ENCODE measurements at places on chromosomes 3 and 15.

- DNase-seq: no peak
Measured at GRCh38 chr3:27730774-27731659, 8.9 kb upstream of the EOMES start.

GRCh38 chr3:16912400-16913263, 27.9 kb downstream of the PLCL2 start:
- DNase-seq: no peak

DNA sequence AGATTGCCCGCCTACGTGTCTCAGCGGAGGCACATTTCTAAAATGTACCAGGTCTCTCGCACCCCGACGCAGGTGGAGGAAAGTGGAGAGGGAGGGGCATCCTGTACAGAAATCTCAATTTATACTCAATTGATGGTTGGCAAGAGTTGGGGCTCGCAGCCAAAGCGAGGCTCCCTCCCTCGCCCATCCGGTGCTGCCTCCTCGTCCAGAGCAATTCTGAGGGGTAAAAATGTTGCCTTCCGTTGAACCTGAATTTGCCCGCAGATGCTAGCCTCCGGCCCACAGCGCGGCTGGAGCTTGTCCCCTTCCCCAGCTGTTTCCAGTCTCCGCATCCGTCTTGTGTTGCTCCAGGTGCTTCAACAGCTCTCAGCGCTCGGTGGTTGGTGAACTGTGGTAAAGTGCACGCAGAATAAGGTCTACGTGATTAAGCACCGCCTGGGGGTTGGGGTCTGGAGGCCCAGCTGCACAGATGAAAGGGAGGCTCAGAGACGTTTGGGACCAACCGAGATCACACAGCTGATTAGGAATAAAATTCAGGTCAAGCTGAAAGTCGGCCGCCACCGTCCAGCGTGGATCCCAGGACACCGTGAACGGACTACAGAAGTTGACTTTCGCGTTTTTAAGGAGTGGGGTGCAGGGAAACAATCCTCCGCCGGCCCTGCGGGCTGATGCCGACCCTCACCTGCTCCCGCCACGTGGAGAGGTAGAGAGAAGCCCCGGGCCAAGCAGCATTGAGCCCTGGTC, 846 bp upstream of the POLG start:
- DNase-seq: no peak

DNA sequence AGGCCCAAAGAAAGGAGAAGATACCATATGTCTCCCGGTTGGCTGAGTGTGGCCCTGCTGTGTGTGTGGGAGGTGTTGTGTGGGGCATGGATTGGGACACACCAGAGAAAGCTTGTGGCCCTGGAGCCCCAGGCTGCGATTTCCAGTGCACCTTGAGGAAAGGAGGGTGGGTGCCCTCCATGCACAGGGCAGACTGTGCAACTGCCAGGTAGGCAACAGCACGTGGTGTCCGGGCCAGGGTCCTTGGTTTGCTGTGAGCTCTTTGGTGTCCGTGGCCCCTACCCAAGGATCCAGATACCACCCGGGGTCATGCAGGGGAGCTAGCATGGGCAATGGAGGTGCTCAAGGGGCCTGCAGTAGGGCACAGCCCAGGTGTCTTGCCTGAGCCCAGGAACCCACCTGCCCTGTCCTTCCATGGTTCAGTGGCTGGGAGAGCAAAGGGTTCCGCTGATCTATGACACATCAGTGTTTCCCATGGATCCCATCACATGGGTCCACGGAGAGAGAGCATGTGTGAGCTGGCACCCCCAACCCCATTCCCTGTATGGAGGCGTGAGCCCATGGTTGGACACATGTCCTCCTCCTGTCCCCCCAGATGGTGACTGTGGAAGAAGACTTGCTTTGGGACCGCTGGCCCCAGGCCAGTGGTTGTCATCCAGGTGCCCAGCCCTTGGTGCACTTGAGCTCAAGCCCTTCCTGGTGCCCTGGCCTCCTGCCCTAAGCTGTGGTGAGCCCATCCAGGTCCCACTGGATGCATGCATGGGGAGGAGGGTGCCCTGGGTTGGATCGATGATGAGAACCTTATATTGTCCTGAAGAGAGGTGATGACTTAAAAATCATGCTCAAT, 223.4 kb downstream of the SNRPN start:
- no peak for DNase-seq

GRCh38 chr15:85302271-85302670, 78.1 kb upstream of the AKAP13 start:
- no peak for DNase-seq

- DNase-seq: no peak
Measured at GRCh38 chr3:153192327-153192726, 30.3 kb downstream of the RAP2B start.

GRCh38 chr15:96293441-96293840, 37.1 kb upstream of the NR2F2 start:
- no peak for DNase-seq

DNA sequence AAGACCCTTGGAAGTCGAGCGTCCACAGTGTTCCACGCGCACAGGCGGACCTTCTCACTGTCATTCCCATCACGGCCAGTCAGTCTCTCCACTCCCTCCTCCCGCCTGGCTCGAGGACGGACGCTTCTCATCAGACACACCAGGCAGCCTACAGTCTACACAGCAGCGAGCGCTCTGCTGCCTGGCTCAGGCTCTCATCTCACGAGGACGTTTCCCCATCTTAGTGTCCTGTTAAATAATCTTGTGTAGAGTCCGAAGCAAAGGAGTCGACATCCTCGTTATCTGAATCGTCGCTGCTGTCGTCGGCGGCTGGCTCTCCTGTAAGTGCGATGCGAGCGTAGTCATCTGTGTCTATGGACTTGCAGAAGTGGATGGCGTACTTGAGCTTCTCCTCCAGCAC, 12.4 kb upstream of the OCA2 start:
- no peak for DNase-seq

GRCh38 chr3:23105048-23105447, 98.1 kb upstream of the UBE2E2 start:
- DNase-seq: no peak

GRCh38 chr3:38039899-38040261, 872 bp downstream of the DLEC1 start:
- DNase-seq: peak; percentile 63

GRCh38 chr3:122969585-122970469, 57.7 kb downstream of the SEMA5B start:
- DNase-seq: peak; percentile 87

GRCh38 chr3:52570076-52570475, 33.7 kb downstream of the UQCC5 start:
- no peak for DNase-seq

GRCh38 chr3:177563243-177563780, 366.0 kb upstream of the TBL1XR1 start:
- no peak for DNase-seq

DNA sequence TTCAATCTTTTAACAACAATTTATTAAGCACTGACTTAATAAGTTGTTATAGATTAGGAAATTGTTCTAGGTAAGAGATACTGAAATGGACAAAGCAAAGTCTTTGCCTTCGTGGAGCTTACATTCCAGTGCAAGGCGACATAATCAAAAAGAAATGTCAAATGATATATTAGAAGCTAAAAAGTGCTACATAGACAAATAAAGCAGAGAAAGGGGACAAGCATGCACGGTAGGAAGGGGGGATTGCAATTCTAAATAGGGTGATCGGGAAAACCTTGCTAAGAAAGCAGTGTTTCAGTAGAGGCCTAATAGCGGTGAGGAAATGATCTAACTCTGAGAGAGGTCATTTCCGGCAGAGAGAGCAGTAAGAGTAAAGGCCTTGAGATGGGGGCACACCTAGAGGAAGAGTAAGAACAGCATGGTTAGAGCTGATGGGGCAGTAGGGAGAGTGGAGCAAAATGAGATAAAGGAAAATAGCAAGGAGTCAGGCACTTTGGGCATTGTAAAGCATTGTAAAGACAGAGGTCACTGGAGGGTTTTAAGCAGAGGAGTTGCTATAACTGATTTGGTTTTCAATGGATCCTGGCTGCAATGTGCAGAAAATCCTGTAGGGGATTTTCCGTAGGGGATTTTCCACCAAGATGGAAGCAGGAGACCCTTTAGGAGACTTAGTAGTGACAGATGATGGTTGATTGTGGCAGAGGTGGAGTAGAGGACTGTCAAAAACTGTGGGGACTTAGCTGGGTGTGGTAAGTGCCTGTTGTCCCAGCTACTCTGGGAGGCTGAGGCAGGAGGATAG, 71.7 kb upstream of the CFAP20DC start:
- DNase-seq: no peak

GRCh38 chr3:123880998-123881561, 3.1 kb downstream of the MYLK start:
- DNase-seq: peak; percentile 77

DNA sequence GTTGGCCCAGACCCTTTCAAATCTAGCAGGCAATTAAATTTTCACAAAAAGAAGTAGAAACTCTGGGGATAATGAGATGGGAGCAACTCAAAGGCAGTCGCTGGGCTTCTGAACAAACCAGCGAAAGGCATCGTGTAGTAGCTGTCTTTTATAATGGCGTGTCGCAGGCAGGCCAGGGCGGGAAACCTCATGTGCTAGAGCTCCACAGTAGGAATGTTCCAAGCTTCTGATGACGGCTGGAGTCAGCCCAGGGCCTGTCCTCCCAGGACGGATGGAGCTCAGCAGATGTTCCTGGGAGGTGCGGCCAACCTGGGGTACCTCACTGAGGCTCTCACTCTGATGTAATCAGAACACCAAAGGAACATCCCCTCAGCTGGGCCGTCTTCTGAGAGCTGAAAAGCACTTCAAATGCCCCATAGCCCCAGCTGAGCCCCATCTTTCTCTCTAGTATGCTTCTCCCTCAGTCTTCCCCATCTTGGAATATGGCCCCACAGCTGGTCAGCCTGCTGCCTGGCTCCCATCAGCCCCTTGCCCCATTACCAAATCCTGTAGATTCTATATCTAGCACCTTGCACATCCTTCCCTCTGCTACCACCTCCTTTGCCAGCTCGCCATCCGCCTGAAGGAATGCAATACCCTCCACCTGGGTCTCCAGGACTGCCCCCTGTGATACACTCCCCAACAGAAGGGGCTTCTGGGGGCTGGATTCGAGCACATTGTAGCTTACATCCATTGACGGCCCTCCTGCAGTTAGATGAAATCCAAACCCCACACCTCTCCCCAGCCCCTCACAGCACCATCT, 54.9 kb upstream of the ATP2B2 start:
- no peak for DNase-seq

DNA sequence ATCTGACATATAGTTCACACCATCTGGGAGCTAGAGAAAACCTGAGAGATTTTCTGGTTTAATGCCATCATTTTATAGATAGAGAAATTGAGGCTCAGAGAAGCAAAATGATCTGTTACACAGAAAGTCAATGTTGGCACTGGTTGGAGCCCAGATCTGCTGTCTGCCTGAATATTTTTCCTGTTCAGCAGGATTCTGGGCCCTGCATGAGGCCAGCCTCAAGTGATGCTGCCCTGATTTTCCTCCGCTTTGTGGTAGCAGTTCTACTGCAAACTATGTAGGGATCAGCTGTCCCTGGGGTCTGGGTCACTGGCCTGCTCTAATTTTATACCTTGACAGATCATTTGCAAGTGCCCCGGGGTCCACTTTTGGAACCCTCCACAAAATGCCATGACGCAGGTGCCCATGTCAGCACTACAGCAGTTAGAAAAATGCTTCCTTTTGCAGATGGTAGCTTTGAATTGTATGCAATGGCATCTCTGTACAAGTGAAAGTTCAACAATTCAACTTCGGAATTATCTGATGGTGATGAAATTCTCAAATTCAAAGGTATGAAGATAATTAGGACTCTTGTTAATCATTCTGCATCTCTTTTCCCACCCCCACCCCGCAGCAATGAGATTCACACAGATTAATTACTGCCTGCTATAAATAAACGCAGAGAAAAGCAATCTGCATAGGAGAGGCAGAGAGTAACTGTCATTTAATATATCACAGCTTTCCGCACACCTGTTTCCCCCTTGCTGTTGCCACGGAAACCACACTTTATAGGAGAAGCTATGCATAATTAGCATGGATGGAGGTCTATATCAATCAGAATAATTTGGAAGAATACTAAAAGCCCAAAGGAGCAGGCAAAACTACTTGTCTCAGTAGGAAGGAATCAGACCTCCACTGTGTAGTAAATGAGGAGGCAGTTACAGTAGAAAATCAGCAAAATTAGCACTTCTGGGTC, 222.6 kb downstream of the PDCD6IP start:
- no peak for DNase-seq

DNA sequence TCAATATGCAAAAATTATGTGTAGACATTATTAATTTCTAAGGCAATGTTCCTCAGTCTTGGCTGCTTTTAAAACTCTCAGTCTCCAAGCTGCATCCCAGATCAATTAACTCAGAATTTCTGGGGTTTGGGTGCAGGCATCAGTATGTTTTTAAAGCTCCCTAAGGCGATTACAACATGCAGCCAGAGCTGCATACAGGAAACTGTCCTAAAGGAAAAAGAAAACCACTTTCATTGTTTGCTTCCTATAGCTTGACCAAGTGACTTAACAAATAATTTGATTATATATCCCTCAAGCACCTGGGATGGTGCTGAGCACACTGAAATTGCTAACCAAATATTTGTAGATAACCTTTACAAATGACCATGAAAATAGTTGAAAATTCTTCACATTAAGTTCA, 194.7 kb downstream of the DTWD1 start:
- peak; percentile 69 for DNase-seq

- no peak for DNase-seq
Measured at GRCh38 chr3:59072681-59073080, 22.9 kb upstream of the CFAP20DC start.

DNA sequence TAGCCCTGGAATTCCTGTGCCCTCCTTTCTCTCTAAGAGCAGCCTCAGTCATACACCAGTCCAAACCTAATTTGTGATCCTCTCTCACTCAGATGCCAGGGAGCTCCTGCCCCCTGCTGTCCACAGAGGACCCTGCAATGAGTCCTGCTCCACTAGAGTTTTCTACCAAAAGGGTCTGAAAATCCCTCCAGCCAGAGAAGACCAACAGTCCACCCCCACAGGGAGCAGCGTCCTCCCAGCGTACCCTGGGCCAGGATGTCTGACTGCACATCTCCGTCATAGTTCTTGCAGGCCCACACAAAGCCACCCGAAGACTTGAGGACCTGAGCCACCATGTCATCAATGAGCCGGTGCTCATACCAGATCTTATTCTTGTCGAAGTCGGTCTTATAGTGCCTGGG, 15.4 kb downstream of the IDH2 start:
- peak; percentile 40 for DNase-seq

DNA sequence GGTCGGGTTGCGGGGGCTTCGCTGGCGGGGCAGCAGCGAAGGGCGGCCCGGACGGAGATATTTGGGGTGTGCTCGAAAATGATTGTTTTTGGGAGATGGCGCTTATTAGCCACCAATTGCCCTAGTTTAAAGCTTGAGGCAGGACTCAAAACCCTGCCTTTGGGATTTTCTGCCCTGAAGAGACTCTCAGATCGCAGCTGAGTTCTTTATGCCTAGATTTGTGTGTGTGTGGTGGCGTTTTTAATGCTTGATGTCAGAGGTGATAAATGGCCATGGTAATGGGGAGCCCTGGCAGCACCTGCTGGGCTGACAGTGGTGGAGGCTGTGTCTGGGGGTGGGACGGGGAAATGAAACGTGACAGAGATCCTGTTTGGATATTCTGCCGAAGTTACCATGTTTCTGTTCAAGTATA, 604 bp downstream of the KCTD6 start:
- DNase-seq: no peak

GRCh38 chr3:63429905-63430304, 151.8 kb downstream of the SYNPR start:
- DNase-seq: no peak

Measured in RPMI7951 (cell line).